ENCODE measurements at places on chromosomes 3 and 15. TPM values are rescaled to one million over a fixed set of nuclear protein-coding genes. Genes with fewer than 3 reads are reported as not detected.

DNA sequence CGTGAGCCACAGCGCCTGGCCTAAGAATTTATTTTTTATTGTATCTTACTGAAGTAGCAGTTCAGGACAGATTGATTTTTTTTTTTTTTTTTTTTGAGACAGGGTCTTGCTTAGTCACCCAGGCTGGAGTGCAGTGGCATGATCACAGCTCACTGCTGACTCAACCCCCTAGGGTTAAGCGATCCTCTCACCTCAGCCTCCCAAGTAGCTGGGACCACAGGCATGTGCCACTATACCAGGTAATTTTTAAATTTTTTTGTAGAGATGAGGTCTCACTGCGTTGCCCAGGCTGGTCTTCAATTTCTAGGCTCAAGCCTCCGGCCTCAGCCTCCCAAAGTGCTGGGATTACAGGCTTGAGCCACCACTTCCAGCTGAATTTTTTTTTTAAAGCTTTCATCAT, 99.8 kb upstream of the HERC1 start:
- peaks cover 3% of the 10 kb centered on the region for H3K36me3 ChIP-seq
- H3K27me3 ChIP-seq = no peaks in the 10 kb centered on the region
- no peak overlapping the region for H3K27ac ChIP-seq
- no peak for DNase-seq

The XCR1 gene
- 0.05 TPM for total RNA-seq

DNA sequence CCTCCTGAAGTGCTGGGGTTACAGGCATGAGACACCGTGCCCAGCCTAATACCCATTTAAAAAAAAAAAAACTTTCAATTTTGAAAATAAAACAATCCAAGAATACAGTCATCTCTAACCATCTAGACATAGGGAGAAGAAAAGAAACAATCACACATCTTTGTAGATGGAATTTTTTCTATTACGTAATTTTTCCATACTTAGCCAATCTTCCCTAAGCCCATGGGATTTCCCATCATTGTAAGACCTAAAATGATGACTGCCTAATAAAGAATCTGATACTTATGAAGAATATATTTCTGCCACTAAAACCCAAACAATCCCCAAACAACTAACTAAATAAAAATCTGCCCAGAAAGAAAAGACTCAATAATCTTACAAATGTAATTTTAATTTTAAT, 88.7 kb downstream of the CBLB start:
- H3K36me3 ChIP-seq = peaks cover 56% of the 10 kb centered on the region
- H3K4me1 ChIP-seq = peaks cover 39% of the 10 kb centered on the region
- no peak overlapping the region for H3K27ac ChIP-seq

GRCh38 chr3:195696632-195697278, 24.0 kb upstream of the MUC20 start:
- peaks cover 27% of the 10 kb centered on the region for H3K4me1 ChIP-seq
- no peak overlapping the region for H3K4me3 ChIP-seq
- peaks cover 63% of the 10 kb centered on the region for H3K36me3 ChIP-seq
- DNase-seq = no peak
- H3K27ac ChIP-seq = no peak overlapping the region

DNA sequence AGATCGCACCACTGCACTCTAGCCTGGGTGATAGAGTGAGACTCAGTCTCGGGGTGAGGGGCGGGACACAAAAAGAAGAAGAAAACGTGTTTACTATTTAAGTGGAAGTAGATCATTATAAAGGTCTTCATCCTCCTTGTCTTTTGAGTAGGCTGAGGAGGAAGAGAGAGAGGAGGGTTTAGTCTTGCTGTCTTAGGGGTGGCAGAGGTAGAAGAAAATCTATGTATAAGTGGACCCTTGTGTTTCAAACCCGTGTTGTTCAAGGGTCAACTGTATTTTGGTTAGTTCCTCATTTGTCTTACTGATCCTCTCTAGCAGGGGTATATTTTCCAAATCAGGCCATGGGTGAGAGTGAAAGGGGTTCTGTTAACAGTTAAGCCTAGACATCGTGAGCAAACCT, 40.1 kb downstream of the TRIM71 start:
- H3K27me3 ChIP-seq = peaks cover 12% of the 10 kb centered on the region
- DNase-seq = no peak
- no peaks in the 10 kb centered on the region for H3K4me1 ChIP-seq
- H3K4me3 ChIP-seq = no peak overlapping the region

DNA sequence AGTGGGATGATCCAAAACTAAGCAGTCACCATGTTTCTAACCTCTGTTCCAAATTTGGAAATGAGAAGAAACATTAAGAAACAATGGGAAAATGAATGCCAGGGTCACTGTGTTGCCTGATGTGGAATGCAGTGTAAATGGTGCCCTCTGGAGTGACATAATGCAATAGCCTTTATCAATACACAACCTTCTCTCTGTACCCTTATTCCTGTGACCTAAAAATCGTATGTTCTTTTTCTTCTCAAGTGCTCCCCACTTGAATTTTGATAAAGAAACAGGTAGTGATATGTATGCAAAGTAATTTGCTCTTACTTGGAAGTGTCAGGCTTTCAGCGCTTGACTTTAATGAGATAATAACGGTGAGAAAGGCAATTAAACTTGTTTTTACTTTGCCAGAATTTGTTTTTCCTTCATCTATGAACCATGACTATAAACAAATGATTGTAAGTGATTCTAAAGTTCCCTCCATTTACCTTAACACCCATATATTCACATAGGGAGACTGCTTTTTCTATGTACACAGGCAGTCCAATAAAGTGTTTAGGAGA, 145.8 kb upstream of the THRB start:
- H3K27me3 ChIP-seq = no peaks in the 10 kb centered on the region
- H3K36me3 ChIP-seq = no peaks in the 10 kb centered on the region
- no peak for DNase-seq
- H3K27ac ChIP-seq = no peak overlapping the region
- no peak overlapping the region for H3K4me3 ChIP-seq

DNA sequence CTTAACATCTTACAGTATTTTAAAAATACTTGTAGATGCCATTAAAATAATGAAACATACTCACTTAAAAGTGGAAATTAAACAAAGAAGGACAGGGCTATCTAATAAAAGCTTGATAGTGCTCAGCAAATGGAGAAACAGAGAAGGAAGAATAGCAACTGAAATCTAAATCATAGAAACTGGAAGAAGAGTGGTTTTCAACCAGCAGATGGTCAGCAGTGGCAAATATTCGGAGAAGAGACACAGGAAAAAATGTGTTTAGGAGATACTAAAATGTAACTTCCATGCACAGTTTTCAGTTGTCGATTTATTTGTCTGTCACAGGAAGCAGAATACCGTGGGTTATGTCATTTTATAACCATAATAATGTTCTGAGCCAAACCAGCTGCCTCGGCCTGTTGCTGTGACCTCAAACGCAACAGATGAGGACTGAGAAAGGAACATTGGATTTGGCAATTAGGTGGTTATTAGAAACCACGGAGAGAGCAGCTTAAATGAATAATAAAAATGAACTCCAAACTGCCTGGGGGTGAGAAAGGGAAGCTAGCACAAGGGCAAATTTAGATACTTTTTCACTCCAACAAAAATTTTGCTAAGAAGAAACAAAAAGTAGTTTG, 246.6 kb upstream of the KCNMB2 start:
- H3K27ac ChIP-seq = no peak overlapping the region
- H3K36me3 ChIP-seq = no peaks in the 10 kb centered on the region
- H3K27me3 ChIP-seq = no peaks in the 10 kb centered on the region
- H3K4me3 ChIP-seq = no peak overlapping the region
- H3K4me1 ChIP-seq = no peaks in the 10 kb centered on the region
- DNase-seq = no peak

GRCh38 chr3:98918586-98918985, 17.1 kb upstream of the DCBLD2 start:
- peaks cover 7% of the 10 kb centered on the region for H3K27me3 ChIP-seq
- DNase-seq = no peak
- no peaks in the 10 kb centered on the region for H3K36me3 ChIP-seq
- no peaks in the 10 kb centered on the region for H3K4me1 ChIP-seq

The MTMR10 gene
- total RNA-seq = 11.3 TPM

DNA sequence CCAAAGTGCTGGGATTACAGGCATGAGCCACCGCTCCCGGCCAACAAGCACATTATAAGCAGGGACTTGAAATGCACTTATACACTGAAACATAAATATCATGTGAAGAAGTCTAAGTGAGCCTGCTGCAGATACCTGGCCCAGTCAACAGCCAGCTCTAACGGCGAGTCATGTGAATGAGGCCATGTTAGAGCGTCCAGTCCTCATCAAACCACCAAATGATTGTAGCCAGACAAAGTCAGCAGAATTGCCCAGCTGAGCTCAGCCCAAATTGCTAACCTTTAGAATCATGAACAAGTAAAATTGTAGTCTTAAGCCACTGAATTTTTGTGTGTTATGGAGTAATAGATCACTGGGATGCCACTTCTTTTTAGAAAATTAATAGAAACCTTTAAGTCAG, 37.8 kb upstream of the UACA start:
- H3K27ac ChIP-seq = no peak overlapping the region
- H3K36me3 ChIP-seq = no peaks in the 10 kb centered on the region
- no peaks in the 10 kb centered on the region for H3K4me1 ChIP-seq
- H3K27me3 ChIP-seq = peaks cover 5% of the 10 kb centered on the region

- DNase-seq = no peak
- H3K4me1 ChIP-seq = no peaks in the 10 kb centered on the region
- H3K27me3 ChIP-seq = no peaks in the 10 kb centered on the region
Measured at GRCh38 chr15:100097342-100098127, 244.2 kb downstream of the ADAMTS17 start.

- H3K27ac ChIP-seq = no peak overlapping the region
- H3K36me3 ChIP-seq = no peaks in the 10 kb centered on the region
- peak; percentile 37 for DNase-seq
- H3K4me1 ChIP-seq = no peaks in the 10 kb centered on the region
- H3K27me3 ChIP-seq = no peaks in the 10 kb centered on the region
Measured at GRCh38 chr15:81752974-81753373, 292.8 kb downstream of the MEX3B start.

GRCh38 chr15:36178303-36178633, 401.2 kb upstream of the CDIN1 start:
- no peaks in the 10 kb centered on the region for H3K4me1 ChIP-seq
- H3K27me3 ChIP-seq = no peaks in the 10 kb centered on the region
- H3K4me3 ChIP-seq = no peak overlapping the region
- DNase-seq = no peak
- no peaks in the 10 kb centered on the region for H3K36me3 ChIP-seq
- no peak overlapping the region for H3K27ac ChIP-seq

DNA sequence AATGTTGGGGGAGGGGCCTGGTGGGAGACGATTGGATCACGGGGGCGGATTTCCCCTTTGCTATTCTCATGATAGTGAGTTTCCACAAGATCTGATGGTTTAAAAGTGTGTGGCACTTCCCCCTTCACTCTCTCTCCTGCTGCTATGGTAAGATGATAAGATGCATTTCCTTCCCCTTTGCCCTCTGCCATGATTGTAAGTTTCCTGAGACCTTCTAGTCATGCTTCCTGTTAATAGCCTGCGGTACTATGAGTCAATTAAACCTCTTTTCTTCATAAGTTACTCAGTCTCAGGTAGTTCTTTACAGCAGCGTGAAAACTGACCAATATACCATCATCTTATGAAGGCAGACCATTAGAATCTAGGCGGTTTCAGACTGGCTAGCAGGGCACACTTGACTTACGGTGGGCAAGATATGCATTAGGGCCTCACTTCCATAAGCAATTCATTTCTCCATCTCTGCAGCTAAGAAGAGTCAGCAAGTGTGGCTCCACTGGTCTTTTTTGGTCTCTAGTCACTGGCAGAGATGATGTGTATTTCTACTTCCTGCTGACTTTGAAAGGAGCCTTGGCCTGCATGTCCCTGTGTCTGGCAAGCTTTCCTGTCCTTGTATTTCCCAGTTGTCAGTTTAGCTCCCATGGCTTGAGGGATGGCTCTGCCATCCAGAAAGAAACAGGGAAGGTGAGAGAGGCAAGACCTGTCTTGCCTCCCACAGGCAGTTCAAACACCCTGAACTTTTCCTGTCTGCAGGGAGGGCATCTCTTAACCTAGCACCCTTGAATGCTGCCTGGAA, 109.0 kb upstream of the ADAMTS9 start:
- no peaks in the 10 kb centered on the region for H3K27me3 ChIP-seq
- H3K4me3 ChIP-seq = no peak overlapping the region
- H3K27ac ChIP-seq = no peak overlapping the region
- no peaks in the 10 kb centered on the region for H3K4me1 ChIP-seq
- no peaks in the 10 kb centered on the region for H3K36me3 ChIP-seq
- no peak for DNase-seq

All from activated CD4-positive, alpha-beta T cell treated with anti-CD3 and anti-CD28 coated beads, Interleukin-2, amount 10 ng/mL, durations not matched to agents 24 days and 14 days (primary cell).